Suppressor macrophage (primary cell): ENCODE measurements at places on chromosomes 12 and 14.

- DNase-seq = peak; percentile 11
Observed at GRCh38 chr12:32870716-32871115, 25.9 kb downstream of the PKP2 start.

GRCh38 chr12:9687228-9687627 is 17.7 kb downstream of the CLEC2D start:
- no peak for DNase-seq

DNA sequence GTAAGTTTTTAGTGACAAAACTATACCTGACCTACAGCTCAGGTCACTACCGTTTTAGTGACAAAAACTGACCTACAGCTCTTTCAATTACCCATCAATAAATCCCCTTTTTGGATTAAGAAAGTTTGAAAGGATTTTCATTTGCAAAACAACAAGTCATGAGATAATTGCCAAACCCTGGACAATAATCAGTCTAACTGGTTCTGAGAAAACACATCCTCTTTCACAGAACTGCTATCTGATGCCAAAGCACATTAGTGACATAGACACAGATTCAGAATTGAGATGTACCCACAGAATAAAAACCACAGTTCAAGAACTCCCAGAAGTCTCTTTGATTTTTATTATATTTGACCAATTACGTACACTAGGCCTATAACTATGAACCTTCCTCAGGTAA is 126.0 kb upstream of the COCH start:
- DNase-seq = no peak

GRCh38 chr12:96897421-96897820 is 9.6 kb upstream of the NEDD1 start:
- DNase-seq = no peak

- DNase-seq = no peak
Observed at GRCh38 chr12:62263966-62264365, 3.8 kb downstream of the USP15 start.

GRCh38 chr12:126507231-126507630 is 1442.0 kb downstream of the AACS start:
- DNase-seq = no peak

DNA sequence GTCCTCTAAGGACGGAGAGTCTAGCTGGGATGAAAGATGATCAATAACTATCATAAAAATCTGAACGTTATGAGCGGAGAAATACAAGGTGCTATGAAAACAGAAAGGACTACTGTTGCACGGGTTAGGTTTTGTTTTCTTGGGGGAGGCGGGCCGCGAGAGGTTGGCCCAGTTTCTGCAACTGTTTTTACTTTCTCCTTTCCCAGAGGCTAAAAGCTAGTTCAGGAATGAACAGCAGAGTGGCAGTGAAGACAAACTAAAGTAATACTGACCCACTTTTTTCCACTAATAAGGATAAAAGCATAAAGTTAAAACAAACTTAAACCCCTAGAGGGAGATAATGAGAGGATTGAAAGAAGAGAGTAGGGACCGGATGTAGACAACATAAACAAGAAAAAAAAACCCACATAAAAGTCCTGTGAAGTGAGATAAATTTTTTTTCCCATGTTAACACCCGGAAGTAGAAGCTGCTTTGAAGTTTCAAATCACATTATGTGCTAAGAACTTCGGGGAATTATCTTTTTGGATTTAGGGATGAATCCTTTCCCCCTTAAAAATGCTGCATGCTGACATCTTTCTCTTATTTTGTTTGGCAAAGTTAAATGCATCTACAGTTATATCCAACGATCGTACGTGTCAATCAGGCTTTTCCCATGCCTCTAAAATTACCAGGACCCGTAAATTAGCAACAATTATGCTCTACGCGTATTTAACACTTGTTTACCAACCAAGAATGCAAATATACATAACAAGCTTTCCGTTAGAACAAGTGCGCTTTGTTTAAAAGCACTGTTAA is 1.0 kb upstream of the CDK17 start:
- DNase-seq = peak; percentile 76

GRCh38 chr12:98109266-98109665 is 406.1 kb upstream of the TMPO start:
- no peak for DNase-seq

DNA sequence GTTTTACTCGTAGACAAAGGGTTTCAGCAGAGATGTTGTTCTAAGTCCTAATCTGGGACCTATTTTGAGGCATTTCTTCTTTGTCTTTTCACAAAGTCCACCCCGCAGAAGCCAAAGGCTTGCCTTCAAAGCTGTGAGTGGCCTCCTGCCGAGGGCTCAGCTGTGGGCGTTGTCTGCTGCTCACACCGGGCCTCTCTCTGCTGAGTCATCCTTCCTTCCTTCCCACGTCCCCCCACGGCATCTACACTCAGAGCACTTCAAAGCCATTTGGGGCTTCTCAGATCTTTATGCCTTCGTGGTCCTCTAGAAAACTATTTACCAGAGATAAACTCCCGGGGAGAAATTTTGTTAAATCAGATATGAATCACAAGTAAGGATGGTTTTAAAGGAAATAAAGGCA is 115.9 kb upstream of the TMPO start:
- DNase-seq = peak; percentile 82

GRCh38 chr14:24036169-24036962 is 15.4 kb upstream of the CARMIL3 start:
- peak; percentile 85 for DNase-seq
